ENCODE measurements at places on chromosomes 7 and 10. TPM values are rescaled to one million over a fixed set of nuclear protein-coding genes. Genes with fewer than 3 reads are reported as not detected.

H2BK1 gene
- total RNA-seq: 3.1 TPM

GRCh38 chr7:151426904-151427704 is 12.8 kb downstream of the CRYGN start:
- no peaks in the 10 kb centered on the region for H3K36me3 ChIP-seq
- no peak overlapping the region for H3K27ac ChIP-seq
- H3K27me3 ChIP-seq: no peaks in the 10 kb centered on the region
- H3K4me1 ChIP-seq: peaks cover 13% of the 10 kb centered on the region
- no peak overlapping the region for H3K4me3 ChIP-seq

DNA sequence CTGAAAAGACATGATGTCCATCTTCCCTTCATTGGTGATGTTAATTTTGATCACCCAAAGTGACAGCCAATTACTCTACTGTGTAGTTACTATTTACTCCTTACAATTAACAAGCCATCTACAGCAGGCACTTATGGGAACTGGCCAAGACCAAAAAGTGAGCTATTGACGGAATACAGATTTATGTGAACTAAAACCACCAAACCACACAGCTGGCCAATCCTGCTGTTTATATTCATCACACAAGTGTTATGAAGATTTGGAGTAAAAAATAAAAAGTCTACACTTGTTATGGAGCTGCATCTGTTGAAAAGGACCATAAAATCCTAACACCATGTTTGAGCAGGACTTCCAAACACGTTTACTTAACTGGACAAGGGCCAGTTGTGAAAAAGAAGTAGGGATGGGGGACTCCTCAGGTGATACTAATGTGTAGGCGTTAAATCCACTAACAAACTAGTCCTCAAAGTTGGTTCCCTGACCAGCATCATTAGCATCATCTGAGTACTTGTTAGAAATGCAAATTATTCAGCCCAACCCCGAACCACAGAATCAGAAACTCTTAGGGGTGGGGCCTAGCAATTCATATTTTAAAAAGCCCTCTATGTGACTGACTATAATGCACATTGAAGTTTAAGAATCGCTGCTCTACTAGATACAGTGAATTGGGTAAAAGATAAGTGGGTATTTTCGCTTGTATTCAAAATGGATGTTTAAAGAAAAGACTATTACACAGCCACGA is 11.6 kb downstream of the MCMBP start:
- H3K36me3 ChIP-seq: peaks cover 1% of the 10 kb centered on the region
- no peak overlapping the region for H3K4me3 ChIP-seq
- H3K4me1 ChIP-seq: peaks cover 7% of the 10 kb centered on the region
- H3K27me3 ChIP-seq: no peaks in the 10 kb centered on the region

GRCh38 chr10:123007558-123008354 is 839 bp downstream of the IKZF5 start:
- no peaks in the 10 kb centered on the region for H3K27me3 ChIP-seq
- no peak for DNase-seq
- peak overlapping the region; percentile 63 for H3K4me3 ChIP-seq
- peak overlapping the region; percentile 98 for H3K27ac ChIP-seq
- peaks cover 22% of the 10 kb centered on the region for H3K4me1 ChIP-seq
- no peaks in the 10 kb centered on the region for H3K36me3 ChIP-seq
